A549 treated with dexamethasone at 1 μM for 4 hours (cell line): ENCODE measurements at places on chromosomes 3 and 15. TPM values are rescaled to one million over a fixed set of nuclear protein-coding genes. Genes with fewer than 3 reads are reported as not detected.

Gene RLBP1
- total RNA-seq: not detected in 5 replicates

Gene RPP25
- total RNA-seq: 19.5 to 26.5 TPM (median 24.9 TPM) in 5 replicates

Gene ZNF619
- 2.0 to 2.4 TPM (median 2.3 TPM) in 5 replicates for total RNA-seq

Gene AHSG
- total RNA-seq: 0.06 to 0.09 TPM (median 0.06 TPM) in 3 of 5 replicates, not detected in the others

Gene CPNE9
- 0.05 to 0.25 TPM (median 0.14 TPM) in 4 of 5 replicates, not detected in the other for total RNA-seq

Gene NCBP2
- 44.8 to 47.4 TPM (median 45.7 TPM) in 5 replicates for total RNA-seq

Gene ZBTB47
- total RNA-seq: 4.8 to 7.0 TPM (median 5.8 TPM) in 5 replicates

Gene FYCO1
- total RNA-seq: 4.7 to 6.5 TPM (median 5.9 TPM) in 5 replicates

Gene CCR9
- total RNA-seq: 0.08 TPM in 1 of 5 replicates, not detected in the others

Gene PATL2
- 0.11 to 0.26 TPM (median 0.18 TPM) in 5 replicates for total RNA-seq

Gene TSEN2
- total RNA-seq: 17.1 to 21.2 TPM (median 19.8 TPM) in 5 replicates

Gene BFSP2
- total RNA-seq: not detected in 5 replicates

Gene ZIC1
- 0.02 to 0.14 TPM in 2 of 5 replicates, not detected in the others for total RNA-seq

Gene CA12
- total RNA-seq: 162 to 219 TPM (median 203 TPM) in 5 replicates

Gene DCUN1D1
- total RNA-seq: 18.8 to 25.6 TPM (median 22.1 TPM) in 5 replicates

Gene CFAP44
- total RNA-seq: 0.76 to 1.7 TPM (median 1.5 TPM) in 5 replicates

Gene CCDC54
- not detected in 5 replicates for total RNA-seq

Gene SAMD7
- not detected in 5 replicates for total RNA-seq

Gene COL8A1
- total RNA-seq: not detected in 5 replicates

Gene GOLGA8G
- total RNA-seq: not detected in 5 replicates

Gene ADCY5
- 0.45 to 1.1 TPM (median 0.56 TPM) in 5 replicates for total RNA-seq

Gene SCN5A
- total RNA-seq: 0.40 to 0.86 TPM (median 0.62 TPM) in 5 replicates

Gene MASP1
- 0.02 to 0.44 TPM (median 0.08 TPM) in 4 of 5 replicates, not detected in the other for total RNA-seq

Gene SORD
- total RNA-seq: 28.4 to 35.3 TPM (median 32.1 TPM) in 5 replicates

Gene PRICKLE2
- 2.7 to 4.0 TPM (median 3.4 TPM) in 5 replicates for total RNA-seq

Gene PP2D1
- not detected in 5 replicates for total RNA-seq

Gene SRGAP3
- 0.59 to 0.93 TPM (median 0.87 TPM) in 5 replicates for total RNA-seq

Gene CYP1A2
- total RNA-seq: not detected in 5 replicates

Gene IL12A
- total RNA-seq: 1.1 to 1.5 TPM (median 1.3 TPM) in 5 replicates

Gene GRM2
- total RNA-seq: 0.02 to 0.10 TPM (median 0.05 TPM) in 3 of 5 replicates, not detected in the others

Gene CPB1
- not detected in 5 replicates for total RNA-seq

Gene SLC22A13
- 0.07 to 0.09 TPM (median 0.08 TPM) in 4 of 5 replicates, not detected in the other for total RNA-seq

Gene RASL12
- total RNA-seq: 0.08 to 0.17 TPM (median 0.14 TPM) in 4 of 5 replicates, not detected in the other

Gene STXBP5L
- not detected in 5 replicates for total RNA-seq

Gene LNP1
- total RNA-seq: 0.65 to 1.0 TPM (median 0.88 TPM) in 5 replicates

Gene TMEM266
- 0.13 to 0.29 TPM (median 0.22 TPM) in 5 replicates for total RNA-seq

Gene KCNH8
- total RNA-seq: not detected in 5 replicates

Gene GCHFR
- total RNA-seq: 6.0 to 7.9 TPM (median 7.0 TPM) in 5 replicates

Gene PYGO1
- total RNA-seq: 6.5 to 9.7 TPM (median 8.2 TPM) in 5 replicates
